Thoracic aorta (tissue), 2 donors: ENCODE measurements at places on chromosomes 3 and 15. TPM values are rescaled to one million over a fixed set of nuclear protein-coding genes. Genes with fewer than 3 reads are reported as not detected.
A peak's percentile ranks its signal among the peaks of the same experiment; 100 is the strongest.

DNA sequence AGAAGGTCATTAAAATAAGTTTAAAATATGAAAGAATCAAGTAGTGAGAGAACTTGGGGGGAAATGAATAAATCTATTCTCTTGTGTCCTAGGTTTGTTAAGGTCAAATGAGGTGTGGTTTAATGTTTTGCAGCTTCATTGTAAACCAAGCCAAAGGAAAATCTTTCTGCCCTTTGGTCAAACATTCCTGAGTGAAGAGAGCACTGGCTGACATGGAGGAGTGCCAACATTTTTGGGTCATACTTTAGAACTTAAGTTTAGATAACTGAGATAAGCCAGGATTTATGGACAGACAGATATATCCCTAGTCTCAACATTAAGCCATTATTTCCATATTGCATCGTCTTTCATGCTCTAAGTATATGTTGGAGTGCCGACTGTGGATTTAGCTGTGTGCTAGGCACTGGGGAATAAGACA is 66.4 kb downstream of the PTPRG start:
- H3K36me3 ChIP-seq, result no peaks in the 10 kb centered on the region
- no peaks in the 10 kb centered on the region for H3K27me3 ChIP-seq
- no peak overlapping the region for H3K27ac ChIP-seq
- peaks cover 2% of the 10 kb centered on the region for H3K4me1 ChIP-seq

GRCh38 chr3:73009008-73009407 is 12.4 kb downstream of the PPP4R2 start:
- no peaks in the 10 kb centered on the region for H3K27me3 ChIP-seq
- no peak overlapping the region for H3K27ac ChIP-seq
- peaks cover 53% of the 10 kb centered on the region for H3K4me1 ChIP-seq

- H3K27ac ChIP-seq, result no peak overlapping the region
- no peak for DNase-seq
- peaks cover 7% of the 10 kb centered on the region for H3K4me1 ChIP-seq
Observed at GRCh38 chr3:126284258-126284904, 72.8 kb downstream of the KLF15 start.

GRCh38 chr15:25802285-25802830 is 60.8 kb downstream of the ATP10A start:
- H3K27ac ChIP-seq, result peak overlapping the region; percentile 83
- no peaks in the 10 kb centered on the region for H3K27me3 ChIP-seq
- H3K4me1 ChIP-seq, result peaks cover 91% of the 10 kb centered on the region
- H3K36me3 ChIP-seq, result no peaks in the 10 kb centered on the region
- DNase-seq, result no peak

DNA sequence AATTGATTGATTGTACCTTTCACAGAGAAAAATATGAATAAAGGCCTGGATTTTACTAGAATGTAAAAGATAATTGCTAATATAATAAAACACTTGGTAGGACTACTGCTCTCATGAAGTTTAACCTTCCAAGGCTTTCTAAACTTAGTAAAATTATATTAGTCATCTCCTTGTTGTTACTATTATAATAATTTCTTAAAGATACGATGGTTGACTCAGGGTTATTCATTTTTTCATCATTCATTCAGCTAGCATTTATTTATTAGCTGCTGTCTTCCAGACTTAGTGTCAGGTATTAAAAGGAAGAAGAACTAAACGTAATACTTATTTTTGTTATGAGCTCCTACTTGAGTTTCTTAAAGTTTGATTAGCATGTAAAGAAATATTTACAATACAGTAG is 771.6 kb upstream of the NR2F2 start:
- H3K27me3 ChIP-seq, result no peaks in the 10 kb centered on the region
- DNase-seq, result no peak

DNA sequence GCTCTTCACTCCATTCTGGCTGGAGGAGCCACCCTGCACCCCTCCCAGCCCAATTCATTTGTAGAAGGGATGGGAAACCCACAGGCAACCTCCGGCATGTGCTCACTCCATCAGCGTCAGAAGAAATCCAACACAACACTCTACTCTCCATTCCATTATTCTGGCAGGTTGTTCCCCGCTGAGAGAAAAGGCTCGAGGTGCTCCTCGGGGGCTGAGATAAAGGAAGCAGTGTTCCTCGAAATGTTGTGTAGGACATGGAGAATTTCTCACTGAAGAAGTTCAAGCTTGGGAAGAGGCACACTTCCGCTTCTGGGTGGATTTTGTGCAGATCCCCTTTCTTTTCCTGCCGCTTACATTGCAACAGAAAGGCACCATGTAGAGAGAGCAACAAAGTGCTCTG is 355.0 kb upstream of the CFAP20DC start:
- no peak for DNase-seq
- H3K4me3 ChIP-seq, result no peak overlapping the region
- H3K36me3 ChIP-seq, result no peaks in the 10 kb centered on the region
- no peak overlapping the region for H3K27ac ChIP-seq
- H3K27me3 ChIP-seq, result no peaks in the 10 kb centered on the region

GRCh38 chr3:186170516-186170915 is 61.6 kb upstream of the ETV5 start:
- no peaks in the 10 kb centered on the region for H3K4me1 ChIP-seq
- DNase-seq, result no peak
- H3K27me3 ChIP-seq, result no peaks in the 10 kb centered on the region
- no peak overlapping the region for H3K4me3 ChIP-seq
- H3K36me3 ChIP-seq, result peaks cover 4% of the 10 kb centered on the region

DNA sequence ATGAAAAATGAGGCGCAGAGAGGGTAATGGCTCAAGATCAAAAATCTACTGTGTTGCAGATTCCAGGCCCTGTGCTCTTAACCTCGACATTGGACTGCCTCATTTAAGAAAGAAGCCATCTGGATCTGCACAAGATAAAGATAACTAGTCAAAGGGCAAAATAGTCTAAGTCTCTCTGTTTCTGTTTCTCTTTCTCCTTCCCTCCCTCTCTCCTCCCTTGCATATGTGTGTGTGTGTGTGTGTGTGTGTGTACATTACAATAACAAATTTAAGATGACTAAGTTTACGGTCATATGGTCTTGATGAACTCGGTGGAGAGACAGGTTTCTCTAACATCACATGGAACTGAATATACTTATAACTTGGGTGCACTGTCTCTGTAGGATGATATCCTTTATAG is 69.2 kb downstream of the MEIS2 start:
- DNase-seq, result no peak
- H3K27ac ChIP-seq, result no peak overlapping the region
- no peaks in the 10 kb centered on the region for H3K27me3 ChIP-seq
- H3K4me1 ChIP-seq, result no peaks in the 10 kb centered on the region
- H3K4me3 ChIP-seq, result no peak overlapping the region

DNA sequence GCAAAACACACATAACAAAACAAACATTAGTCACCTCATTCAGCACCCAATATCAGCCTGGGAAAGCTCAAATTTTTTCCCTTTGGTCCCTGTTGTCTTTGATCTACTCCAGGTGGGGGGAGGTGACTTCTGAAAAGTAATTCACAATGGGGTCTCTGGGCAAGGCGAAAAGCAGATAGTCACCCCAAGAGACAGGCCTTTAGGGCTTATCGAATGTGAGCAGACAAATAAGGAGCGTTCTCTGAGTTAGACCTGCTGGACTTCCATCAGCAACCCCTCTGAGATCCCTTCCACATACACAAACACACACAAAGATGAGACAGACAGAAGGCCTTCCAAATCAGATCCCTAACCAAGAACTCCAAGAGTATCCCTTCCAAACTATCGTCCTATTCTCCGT is 171.0 kb upstream of the SMAD3 start:
- no peaks in the 10 kb centered on the region for H3K27me3 ChIP-seq
- no peak overlapping the region for H3K4me3 ChIP-seq

GRCh38 chr3:104556372-104557078 is 810.2 kb upstream of the ALCAM start:
- DNase-seq, result no peak
- H3K27me3 ChIP-seq, result no peaks in the 10 kb centered on the region
- peaks cover 32% of the 10 kb centered on the region for H3K4me1 ChIP-seq
- peak overlapping the region; percentile 35 for H3K4me3 ChIP-seq
- peak overlapping the region; percentile 73 for H3K27ac ChIP-seq

DNA sequence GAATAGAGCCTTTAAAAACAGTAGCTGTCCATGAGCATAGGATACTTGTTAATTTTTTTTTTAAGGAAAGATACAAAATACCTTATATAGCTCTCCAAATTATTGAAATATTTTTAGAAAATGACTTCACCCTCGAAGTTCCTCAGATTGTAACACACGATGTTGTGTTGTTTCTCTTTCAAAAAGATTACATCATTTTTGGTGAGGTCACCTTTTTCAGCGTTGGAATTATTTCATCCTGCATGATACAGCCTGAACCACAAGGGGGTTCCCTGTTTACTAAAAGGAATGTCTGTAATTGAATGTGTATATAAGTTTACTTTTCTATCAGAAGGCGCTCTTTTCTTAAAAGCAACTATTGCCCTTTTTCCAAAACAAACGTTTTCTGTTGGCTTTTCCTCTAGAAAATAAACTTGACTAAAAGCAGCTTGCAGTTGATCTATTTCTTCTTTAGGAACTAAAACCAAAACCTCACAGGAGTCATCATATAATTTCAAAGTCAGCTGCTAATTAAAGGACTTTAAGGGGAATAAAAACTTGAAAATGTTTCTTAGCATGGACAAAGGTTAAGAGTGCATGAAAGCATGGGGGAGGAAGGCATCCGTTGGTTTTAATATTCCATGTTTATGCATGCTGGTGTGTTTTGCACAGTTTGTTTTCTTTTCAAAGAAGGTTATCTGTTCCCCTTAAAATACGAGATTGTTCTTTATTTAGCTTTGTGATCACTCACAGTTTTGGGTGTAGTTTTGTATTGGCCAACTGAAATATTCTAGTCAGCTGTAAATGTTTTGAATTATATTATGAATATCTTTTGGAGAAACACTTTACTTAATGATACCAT is 29.4 kb downstream of the LYSMD4 start:
- peaks cover 29% of the 10 kb centered on the region for H3K4me1 ChIP-seq
- no peak for DNase-seq
- H3K27ac ChIP-seq, result peak overlapping the region; percentile 82
- peak overlapping the region; percentile 50 for H3K4me3 ChIP-seq
- H3K36me3 ChIP-seq, result no peaks in the 10 kb centered on the region
- no peaks in the 10 kb centered on the region for H3K27me3 ChIP-seq

GRCh38 chr3:68249265-68249664 is 594.9 kb upstream of the SUCLG2 start:
- no peak for DNase-seq
- no peaks in the 10 kb centered on the region for H3K27me3 ChIP-seq
- no peaks in the 10 kb centered on the region for H3K36me3 ChIP-seq

- no peak for DNase-seq
- no peak overlapping the region for H3K27ac ChIP-seq
- H3K27me3 ChIP-seq, result no peaks in the 10 kb centered on the region
Observed at GRCh38 chr3:175447521-175447920, 588.4 kb downstream of the NAALADL2 start.

DNA sequence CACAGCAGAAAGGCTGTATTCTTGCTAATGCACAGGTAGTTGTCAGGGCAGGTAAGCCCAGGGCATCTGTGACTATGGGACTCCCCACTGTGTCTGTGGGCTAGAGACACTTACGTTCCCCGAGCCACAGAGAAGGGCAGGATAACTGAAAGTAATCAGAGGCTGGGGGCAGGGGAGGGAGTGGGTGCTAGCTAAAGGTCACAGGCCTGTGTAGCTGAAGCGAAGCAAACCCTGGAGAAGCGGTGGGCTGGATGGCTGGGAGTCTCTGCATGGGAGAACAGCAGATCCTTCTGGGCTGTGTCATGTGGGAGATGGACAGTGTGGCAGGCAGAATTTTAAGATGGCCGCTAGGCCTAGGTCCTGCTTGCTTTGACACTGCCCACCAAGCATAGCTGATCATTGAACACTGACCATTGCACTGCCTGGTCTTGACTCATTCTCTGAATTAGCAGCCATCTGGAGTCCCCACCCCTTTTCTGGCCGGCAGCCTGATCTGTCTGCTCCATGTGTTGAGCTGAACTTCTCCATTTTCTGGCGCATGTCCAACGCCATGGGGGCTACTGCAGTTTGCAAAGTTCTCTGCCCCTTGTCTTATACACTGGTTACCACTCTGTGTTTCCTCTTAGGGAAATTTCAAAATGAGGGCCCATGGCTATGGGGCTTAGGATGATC is 110.0 kb downstream of the DGKG start:
- no peak overlapping the region for H3K27ac ChIP-seq
- H3K36me3 ChIP-seq, result no peaks in the 10 kb centered on the region
- H3K4me3 ChIP-seq, result no peak overlapping the region

GRCh38 chr3:167835359-167835758 is 99.8 kb downstream of the SERPINI1 start:
- H3K4me1 ChIP-seq, result no peaks in the 10 kb centered on the region
- H3K27ac ChIP-seq, result no peak overlapping the region
- H3K27me3 ChIP-seq, result no peaks in the 10 kb centered on the region

DNA sequence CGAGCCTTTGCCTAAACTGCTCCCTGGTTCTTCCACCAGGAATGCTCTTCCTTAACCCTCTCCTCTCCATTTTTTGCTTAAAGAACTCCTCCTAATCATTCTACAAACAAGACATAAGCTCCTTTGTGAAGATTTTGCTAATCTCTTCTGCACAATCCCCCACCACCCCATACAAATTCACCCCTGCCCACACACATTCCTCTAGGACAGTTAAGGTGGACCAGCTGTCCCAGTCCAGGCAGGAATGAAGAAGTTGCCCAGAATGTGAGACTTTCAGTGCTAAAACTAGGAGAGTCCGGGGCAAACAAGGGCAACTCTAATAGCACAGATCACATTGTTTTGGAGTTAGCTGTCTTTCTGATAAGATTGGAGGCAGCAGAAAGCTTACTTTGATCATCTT is 13.9 kb upstream of the FAM174B start:
- no peak overlapping the region for H3K4me3 ChIP-seq
- no peaks in the 10 kb centered on the region for H3K36me3 ChIP-seq
- H3K27me3 ChIP-seq, result no peaks in the 10 kb centered on the region

GRCh38 chr15:66132251-66132816 is 121.2 kb downstream of the MEGF11 start:
- no peaks in the 10 kb centered on the region for H3K27me3 ChIP-seq
- H3K4me3 ChIP-seq, result no peak overlapping the region
- H3K27ac ChIP-seq, result no peak overlapping the region

Gene ZBTB47
- total RNA-seq, result 84.2 TPM

Gene IL20RB
- total RNA-seq, result 1.6 TPM

Gene SMAD3
- total RNA-seq, result 78.5 TPM

Gene CCNB2
- 0.42 TPM for total RNA-seq

Gene GOLGA8R
- 8.8 TPM for total RNA-seq

Gene KIF23
- total RNA-seq, result 20.6 TPM

Gene TM6SF1
- total RNA-seq, result 9.1 TPM

Gene RAD51
- total RNA-seq, result not detected

Gene GPR27
- 0.54 TPM for total RNA-seq

Gene POLQ
- 0.68 TPM for total RNA-seq

Gene LIPH
- 4.5 TPM for total RNA-seq

Gene VPS8
- total RNA-seq, result 78.0 TPM
